ENCODE measurements at places on chromosomes 13 and 19.

DNA sequence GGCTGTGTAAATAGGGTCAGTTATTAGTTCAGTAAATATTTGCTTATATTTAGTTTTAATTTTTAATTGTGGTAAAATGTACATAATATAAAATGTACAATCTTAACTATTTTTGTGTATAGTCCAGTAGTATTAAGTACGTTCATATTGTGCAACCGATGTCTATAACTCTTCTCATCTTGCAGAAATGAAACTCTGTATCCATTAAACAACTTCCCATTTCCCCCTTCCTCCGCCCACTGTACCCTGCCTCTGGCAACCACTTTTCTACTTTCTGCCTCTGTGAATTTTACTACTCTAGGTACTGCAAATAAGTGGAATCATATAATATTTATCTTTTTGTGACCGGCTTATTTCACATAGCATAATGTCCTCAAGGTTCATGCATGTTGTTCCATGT lies 24.4 kb downstream of the UBAC2 start:
- DNase-seq, result no peak

DNA sequence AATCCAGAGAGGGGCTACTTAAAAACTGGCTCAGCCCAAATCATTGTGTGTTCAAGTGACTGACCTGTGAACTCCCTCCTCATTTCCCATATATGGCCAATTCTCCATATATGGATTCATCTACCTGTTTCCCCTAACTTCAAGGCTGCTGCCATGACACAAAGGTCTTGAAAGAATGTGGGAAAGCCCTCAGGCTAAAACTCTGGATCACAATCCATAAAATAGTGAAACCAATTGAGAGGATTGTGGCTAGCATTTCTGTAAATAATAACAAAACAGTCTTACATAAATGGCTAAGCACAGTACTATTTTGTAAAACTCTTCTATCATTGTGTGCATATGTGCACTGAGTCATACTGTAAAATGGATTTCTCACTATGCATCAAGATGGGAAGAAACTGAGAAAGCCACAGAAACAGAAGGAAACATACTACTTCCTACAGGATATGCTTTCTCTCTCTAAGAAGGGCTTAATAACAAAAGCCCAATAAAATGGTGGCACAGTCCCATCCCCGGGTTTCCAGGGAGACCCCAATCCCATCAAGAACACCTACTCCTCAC lies 80.5 kb downstream of the FOXO1 start:
- DNase-seq, result no peak

DNA sequence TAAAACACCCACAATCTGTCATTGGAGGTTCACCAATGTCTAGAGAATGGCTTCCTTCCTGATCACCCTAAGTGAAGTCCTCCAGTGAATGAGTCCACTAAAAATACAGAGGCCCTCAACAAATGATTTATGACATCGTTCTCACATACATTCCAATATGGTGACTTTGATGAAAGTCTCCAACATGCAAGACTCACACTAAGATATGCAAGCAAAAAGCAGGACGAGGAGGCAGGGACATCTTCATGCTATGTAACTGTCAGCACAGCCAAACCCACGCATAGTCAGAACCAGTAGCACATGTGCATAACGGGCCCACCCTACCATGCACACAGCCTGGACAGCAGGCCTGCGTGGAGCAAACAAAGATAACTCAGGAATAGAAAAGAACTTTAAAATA lies 16.6 kb upstream of the LSM14A start:
- no peak for DNase-seq

DNA sequence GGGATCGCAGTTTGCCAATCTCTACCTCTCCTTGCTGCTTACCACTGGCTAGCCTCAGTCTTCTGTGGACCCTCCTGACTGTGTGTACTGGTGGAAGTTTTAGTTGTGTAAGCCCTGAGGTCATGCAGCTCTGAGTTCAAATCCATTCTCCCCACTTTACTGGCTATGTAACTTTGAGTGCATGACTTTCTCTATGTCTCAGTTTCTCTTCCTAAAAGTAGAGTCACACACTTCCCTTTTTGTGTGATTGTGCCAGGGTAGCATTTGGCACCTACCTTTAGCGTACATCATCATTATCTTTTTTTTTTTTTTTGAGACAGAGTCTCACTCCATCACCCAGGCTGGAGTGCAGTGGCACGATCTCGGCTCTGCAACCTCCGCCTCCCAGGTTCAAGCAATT lies 70.3 kb downstream of the MAP4K1 start:
- no peak for DNase-seq

- DNase-seq, result no peak
These were observed 107.4 kb upstream of the CLDN10 start for GRCh38 chr13:95445131-95445530.

- no peak for DNase-seq
These were observed 15.8 kb downstream of the TLE2 start for GRCh38 chr19:3013263-3013725.

GRCh38 chr13:39900106-39900750 lies 244.8 kb downstream of the COG6 start:
- DNase-seq, result no peak

DNA sequence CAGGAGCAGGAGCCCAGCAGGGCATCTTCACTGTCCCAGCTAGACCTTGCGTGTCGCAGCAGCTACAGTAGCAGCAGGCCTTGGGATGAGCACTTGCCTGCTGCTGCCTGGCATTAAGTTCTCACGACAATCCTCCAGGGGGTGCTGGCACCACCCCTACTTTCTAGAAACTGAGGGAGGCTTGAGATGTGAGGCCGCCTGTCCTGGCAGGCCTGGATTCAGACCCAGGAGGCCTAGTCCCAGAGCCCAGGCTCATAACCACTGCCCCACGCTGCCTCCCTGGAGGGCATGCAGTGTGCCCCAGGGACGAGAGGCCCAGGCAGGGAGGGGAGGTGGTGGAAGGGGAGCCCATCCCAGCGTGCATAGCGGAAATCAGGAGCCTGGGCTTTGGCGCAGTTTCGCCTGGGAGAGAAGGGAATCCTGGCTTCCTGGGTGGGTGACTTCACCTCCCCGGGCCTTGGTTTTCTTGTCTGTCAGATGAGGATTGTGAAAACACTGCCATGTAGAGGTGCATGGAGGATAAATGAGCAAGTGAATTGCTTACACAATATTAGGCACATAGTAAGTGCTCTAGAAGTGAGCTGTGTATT lies 26.1 kb downstream of the PPP5C start:
- no peak for DNase-seq

DNA sequence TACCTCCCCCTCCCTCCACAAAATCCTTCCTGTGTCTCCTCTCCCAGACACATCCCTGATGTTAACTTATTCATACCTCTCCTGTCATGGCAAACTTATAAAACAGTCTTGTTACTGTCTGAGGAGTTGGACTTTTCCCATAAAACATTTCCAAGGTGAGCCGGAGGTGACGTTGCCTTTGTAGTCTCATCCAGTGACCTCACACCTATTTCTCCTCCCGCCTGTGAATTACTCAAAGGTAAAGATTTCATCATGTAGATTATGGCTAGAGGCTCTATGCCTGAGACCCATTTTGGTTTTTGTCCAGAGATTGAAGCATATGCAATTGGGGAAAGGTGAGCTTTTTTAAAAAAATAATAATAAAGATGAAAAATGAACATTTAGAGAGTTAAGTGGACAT lies 529.0 kb downstream of the MYO16 start:
- no peak for DNase-seq

DNA sequence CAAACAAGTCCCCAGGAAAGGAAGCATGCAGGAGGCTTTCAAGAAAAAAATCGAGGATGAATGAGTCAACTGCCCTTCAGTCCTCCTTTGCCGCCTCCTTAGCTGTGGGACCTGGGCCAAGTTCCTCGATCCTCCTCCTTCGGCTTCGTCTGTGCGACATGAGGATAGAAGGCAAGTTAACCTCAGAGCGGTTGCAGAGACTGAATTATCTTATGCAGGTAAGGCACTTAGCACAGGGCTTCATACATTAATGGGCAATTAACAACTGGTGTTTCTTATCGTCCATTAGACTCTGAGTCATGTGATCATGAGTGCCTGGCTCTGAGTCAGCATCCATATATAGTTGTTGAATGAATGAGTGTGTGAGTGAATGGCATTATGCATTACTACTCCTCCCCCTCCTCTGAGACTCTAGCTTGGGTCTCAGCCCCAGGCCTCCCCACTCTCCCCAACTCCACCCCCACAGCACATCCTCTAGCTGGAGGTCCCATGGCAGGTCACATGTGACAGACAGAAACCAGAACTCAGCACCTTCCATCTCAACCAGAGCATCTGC lies 1.6 kb upstream of the TTC9B start:
- no peak for DNase-seq

Measured in stimulated activated CD4-positive, alpha-beta T cell treated with anti-CD3 and anti-CD28 coated beads, Interleukin-15, amount 100 ng/mL, for 48 hours (primary cell).